ENCODE measurements at places on chromosomes 6 and 20.

GRCh38 chr20:11966186-11966585 lies 48.5 kb downstream of the BTBD3 start:
- no peaks in the 10 kb centered on the region for H3K36me3 ChIP-seq
- peaks cover 2% of the 10 kb centered on the region for H3K27me3 ChIP-seq
- H3K4me1 ChIP-seq = no peaks in the 10 kb centered on the region
- no peak overlapping the region for H3K27ac ChIP-seq
- DNase-seq = no peak

GRCh38 chr6:143468026-143468425 lies 17.4 kb downstream of the PEX3 start:
- no peaks in the 10 kb centered on the region for H3K27me3 ChIP-seq
- no peak for DNase-seq
- peaks cover 24% of the 10 kb centered on the region for H3K36me3 ChIP-seq

GRCh38 chr6:63573076-63573898 lies 1.0 kb downstream of the LOC128125822 start:
- H3K27me3 ChIP-seq = no peaks in the 10 kb centered on the region
- peak; percentile 69 for DNase-seq
- H3K4me1 ChIP-seq = peaks cover 28% of the 10 kb centered on the region

DNA sequence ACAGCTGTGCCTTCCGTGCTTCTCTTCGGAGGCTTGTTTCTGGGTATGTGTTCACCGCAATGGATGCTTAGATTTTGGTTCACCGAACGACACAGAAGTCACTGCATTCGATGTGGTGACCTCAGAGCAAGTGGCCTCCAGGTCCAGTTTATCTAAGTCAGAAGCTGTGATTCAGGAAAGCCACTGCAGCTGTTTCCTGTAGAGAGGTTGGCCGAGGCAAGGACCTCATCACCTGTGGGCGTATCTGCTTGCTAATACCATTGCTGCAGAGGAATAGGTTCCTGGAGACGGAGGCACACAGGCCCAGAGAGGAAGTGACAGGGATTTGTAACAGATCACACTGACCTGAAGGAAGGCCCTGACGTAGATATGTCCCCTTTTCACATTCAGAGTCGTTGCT lies 82.7 kb downstream of the FARS2 start:
- no peak overlapping the region for H3K27ac ChIP-seq
- H3K4me1 ChIP-seq = peaks cover 6% of the 10 kb centered on the region
- peaks cover 8% of the 10 kb centered on the region for H3K36me3 ChIP-seq
- no peak for DNase-seq

DNA sequence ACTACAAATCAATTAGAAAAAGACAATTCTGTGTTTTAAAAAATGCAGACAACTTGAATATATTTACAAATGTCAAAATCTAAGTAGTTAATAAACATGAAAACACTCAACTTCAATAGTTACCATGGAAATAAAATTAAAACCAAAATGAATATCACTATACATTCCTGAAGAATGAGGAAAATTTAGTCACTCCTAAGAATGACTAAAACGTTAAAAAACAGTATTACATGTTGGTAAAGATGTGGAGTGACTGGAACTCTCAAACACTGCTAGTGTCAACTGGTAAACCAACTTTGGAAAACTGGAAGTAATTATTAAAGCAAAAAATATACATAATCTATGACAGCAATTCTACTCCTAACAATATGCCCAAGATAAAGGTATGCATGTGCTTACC lies 36.3 kb downstream of the AHI1 start:
- H3K27me3 ChIP-seq = no peaks in the 10 kb centered on the region
- no peak overlapping the region for H3K27ac ChIP-seq
- peaks cover 15% of the 10 kb centered on the region for H3K36me3 ChIP-seq
- DNase-seq = no peak
- no peak overlapping the region for H3K4me3 ChIP-seq

DNA sequence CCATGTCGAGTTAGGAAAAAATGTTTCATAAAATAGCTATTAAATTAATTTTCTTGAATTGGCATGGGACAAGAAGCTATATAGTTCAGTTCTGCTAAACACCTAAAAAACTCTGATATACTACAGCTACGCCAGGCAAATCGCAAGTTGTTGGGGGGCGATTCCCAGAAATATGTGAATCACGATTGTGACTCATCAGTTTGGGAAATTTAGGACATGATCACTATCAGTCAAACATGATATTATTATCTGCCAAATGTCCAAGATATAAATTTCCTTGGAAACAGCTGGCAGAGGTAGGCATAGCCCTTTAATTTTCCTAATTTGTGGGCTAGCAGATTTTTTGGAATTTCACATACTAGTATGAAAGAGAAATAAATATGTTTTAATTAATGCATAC lies 123.6 kb downstream of the ATXN1 start:
- DNase-seq = no peak
- peaks cover 7% of the 10 kb centered on the region for H3K4me1 ChIP-seq
- peaks cover 11% of the 10 kb centered on the region for H3K36me3 ChIP-seq
- H3K4me3 ChIP-seq = no peak overlapping the region

- H3K4me3 ChIP-seq = no peak overlapping the region
- H3K4me1 ChIP-seq = no peaks in the 10 kb centered on the region
- no peak for DNase-seq
Observed at GRCh38 chr6:15157479-15157878, 88.4 kb upstream of the JARID2 start.

DNA sequence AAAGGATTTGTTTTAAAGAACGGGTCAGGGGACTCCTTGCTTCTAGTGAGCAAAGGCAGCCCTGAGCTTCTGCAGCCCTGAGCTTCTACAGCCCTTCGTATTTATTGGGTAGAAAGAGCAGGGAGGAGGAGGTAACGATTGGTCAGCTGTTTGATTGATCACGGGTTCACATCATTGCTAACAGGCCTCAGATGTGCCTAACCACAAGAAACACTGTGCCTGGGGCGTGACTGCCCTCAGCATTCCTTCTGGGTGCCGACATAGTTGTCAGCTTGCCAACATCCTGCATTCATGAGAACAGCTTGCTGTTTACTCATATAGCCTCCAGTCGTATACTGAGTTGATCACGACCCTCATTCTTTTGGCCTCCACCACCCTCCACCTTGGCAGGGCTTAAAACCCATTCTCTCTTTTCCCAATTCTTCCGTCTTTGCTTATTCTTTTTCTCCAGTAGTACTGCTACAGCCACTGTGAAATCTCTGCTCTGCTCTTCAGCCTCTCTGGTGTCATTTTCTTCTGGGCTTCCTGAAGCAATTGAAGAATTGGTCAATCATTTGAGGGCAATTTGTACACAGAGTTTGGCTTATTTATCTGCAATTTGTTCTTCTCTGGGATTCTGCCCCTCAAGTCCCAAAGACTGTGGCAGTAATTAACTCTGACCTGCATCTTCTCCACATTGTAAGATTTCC lies 25.4 kb upstream of the NOP56 start:
- DNase-seq = no peak
- no peaks in the 10 kb centered on the region for H3K36me3 ChIP-seq
- H3K27ac ChIP-seq = no peak overlapping the region
- no peaks in the 10 kb centered on the region for H3K4me1 ChIP-seq
- H3K4me3 ChIP-seq = no peak overlapping the region

DNA sequence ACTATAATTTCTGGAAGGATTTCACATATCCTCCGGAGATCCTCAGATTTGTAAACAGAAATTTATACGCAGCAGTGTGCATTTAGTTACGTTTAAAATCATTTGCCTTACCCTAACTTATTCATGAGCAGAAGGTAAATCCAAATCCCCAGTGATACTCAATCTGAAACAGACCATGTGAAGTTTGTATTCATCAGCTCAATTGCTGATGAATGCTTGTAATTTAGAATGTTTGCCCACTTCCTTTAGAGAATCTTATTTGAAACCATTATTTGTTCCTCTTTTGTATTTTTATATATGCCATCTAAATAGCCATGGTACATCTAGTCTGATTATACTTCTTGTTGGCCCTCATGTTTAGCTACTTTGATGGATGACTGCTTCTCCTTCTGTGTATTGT lies 15.4 kb downstream of the TAAR1 start:
- no peaks in the 10 kb centered on the region for H3K36me3 ChIP-seq
- no peak overlapping the region for H3K4me3 ChIP-seq
- DNase-seq = no peak
- no peak overlapping the region for H3K27ac ChIP-seq

DNA sequence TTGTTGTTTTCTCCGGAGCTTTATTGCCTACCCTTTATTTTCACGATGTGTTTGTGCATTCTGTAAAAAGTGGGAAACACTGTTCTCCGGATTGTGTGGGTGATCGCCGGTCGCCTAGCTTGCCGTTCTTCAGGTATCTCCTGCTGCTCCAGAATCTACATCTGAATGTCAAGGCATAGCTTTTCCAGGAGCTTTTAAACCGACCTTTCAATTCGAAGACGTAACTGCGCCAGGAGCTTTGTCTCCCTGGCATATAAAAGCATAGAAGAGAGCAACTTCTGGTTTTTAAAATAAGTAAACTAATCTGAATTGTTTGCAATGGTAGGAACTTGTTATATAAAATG lies 96.0 kb downstream of the HFE start:
- H3K36me3 ChIP-seq = no peaks in the 10 kb centered on the region
- DNase-seq = no peak
- peak overlapping the region; percentile 86 for H3K4me3 ChIP-seq
- H3K27ac ChIP-seq = peak overlapping the region; percentile 89
- H3K27me3 ChIP-seq = no peaks in the 10 kb centered on the region
- H3K4me1 ChIP-seq = peaks cover 29% of the 10 kb centered on the region

DNA sequence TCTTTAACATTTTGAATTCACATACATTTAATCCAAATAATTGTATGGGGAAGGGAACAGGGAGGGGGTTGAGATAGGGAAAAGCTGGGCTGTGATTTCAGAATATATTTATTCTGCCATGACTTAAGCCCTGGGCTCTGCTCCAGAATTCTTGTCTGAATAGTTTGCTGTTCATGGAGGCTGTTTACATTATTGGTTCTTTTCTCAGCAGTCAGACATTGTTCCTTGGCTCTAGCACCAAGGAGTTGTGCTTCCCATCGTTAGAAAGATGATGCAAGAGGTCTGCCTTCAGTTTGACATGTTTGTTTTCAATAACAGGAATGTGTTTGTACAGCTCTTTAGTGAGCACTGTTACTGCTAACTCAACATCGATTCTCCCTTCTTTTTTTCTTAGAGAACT lies 198.8 kb upstream of the CDYL start:
- no peak overlapping the region for H3K27ac ChIP-seq
- H3K4me1 ChIP-seq = no peaks in the 10 kb centered on the region
- H3K4me3 ChIP-seq = no peak overlapping the region
- DNase-seq = no peak

- H3K4me3 ChIP-seq = no peak overlapping the region
- H3K27me3 ChIP-seq = no peaks in the 10 kb centered on the region
- no peak overlapping the region for H3K27ac ChIP-seq
Observed at GRCh38 chr6:41818271-41819054, 31.0 kb downstream of the TOMM6 start.

- H3K4me1 ChIP-seq = no peaks in the 10 kb centered on the region
- H3K36me3 ChIP-seq = no peaks in the 10 kb centered on the region
- no peak overlapping the region for H3K27ac ChIP-seq
- H3K27me3 ChIP-seq = peaks cover 19% of the 10 kb centered on the region
- H3K4me3 ChIP-seq = no peak overlapping the region
Observed at GRCh38 chr6:118083711-118084110, 176.6 kb downstream of the SLC35F1 start.

- peaks cover 8% of the 10 kb centered on the region for H3K4me1 ChIP-seq
- H3K27ac ChIP-seq = no peak overlapping the region
- H3K4me3 ChIP-seq = no peak overlapping the region
Observed at GRCh38 chr20:61977419-61977786, 88.3 kb downstream of the TAF4 start.

- peak; percentile 47 for DNase-seq
- no peak overlapping the region for H3K4me3 ChIP-seq
- H3K4me1 ChIP-seq = peaks cover 50% of the 10 kb centered on the region
- H3K27ac ChIP-seq = peak overlapping the region; percentile 44
Observed at GRCh38 chr20:46367967-46368901, 38.2 kb downstream of the ELMO2 start.

DNA sequence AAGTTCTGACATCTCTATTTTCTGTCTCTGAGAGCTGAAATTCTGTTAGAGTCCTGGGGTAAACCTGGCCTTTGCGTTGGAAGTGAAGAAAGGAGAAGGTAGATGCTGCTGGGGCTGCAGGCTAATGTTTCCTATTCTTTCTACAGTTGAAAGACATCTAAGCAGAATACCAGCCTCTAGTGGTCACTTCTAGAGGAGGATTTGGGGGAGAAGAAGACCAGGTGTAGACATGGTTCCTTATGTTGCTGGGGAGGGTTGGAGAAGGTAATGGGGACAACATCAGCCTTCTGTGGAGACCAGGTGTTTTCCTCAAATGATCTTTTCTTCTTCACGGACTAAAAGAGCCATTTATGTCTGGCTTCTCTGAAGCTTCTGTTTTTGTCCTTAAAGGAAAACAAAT lies 62.6 kb downstream of the BTBD3 start:
- no peaks in the 10 kb centered on the region for H3K27me3 ChIP-seq
- no peak overlapping the region for H3K27ac ChIP-seq
- DNase-seq = no peak
- no peaks in the 10 kb centered on the region for H3K4me1 ChIP-seq
- no peak overlapping the region for H3K4me3 ChIP-seq

- peaks cover 35% of the 10 kb centered on the region for H3K27me3 ChIP-seq
- no peak overlapping the region for H3K4me3 ChIP-seq
- DNase-seq = no peak
- H3K27ac ChIP-seq = no peak overlapping the region
- no peaks in the 10 kb centered on the region for H3K36me3 ChIP-seq
Observed at GRCh38 chr20:46267108-46268105, 40.9 kb downstream of the CDH22 start.

DNA sequence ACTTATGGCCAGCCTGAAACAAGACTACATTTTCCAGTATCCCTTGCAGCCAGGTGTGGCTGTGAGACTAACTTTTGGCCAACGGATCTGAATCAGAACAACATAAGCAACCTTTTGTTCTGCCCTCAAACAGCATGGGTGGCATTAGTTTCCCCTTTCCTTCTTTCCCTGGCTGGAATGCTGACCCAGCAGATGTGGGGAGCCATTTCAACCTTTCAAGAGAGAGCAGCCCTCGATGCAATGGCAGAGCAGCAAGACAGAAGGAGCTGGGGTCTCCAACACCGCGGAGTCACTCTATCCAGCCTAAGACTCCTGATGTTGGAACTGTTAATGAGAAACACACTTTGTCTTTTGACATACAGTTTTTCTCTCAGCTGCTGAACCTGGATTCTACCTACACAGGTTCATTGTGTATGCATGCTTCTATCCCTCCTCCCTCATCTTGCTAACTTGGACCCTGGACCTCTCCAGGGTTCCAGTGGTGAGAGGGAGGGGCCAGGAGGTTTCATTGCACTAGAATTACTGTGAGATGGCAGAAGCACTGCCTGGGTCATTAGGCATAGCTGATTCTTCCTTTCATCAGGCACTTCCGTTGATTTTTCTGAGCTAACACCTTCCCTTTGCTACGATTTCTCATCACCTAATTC lies 28.8 kb upstream of the DDR1 start:
- no peak for DNase-seq
- H3K36me3 ChIP-seq = peaks cover 9% of the 10 kb centered on the region
- H3K27ac ChIP-seq = no peak overlapping the region

Measured in activated naive CD4-positive, alpha-beta T cell treated with anti-CD3 and anti-CD28 coated beads for 36 hours (primary cell).